ENCODE measurements at places on chromosomes 3 and 15. TPM values are rescaled to one million over a fixed set of nuclear protein-coding genes. Genes with fewer than 3 reads are reported as not detected.

GRCh38 chr15:63491979-63492378 lies 12.4 kb upstream of the USP3 start:
- no peak for DNase-seq

The FETUB gene
- total RNA-seq: not detected

The MEX3B gene
- 0.59 TPM for total RNA-seq

GRCh38 chr15:89575146-89575655 lies at the start of gene TICRR:
TICRR (plus strand) TSS chr15:89575469; CDS start chr15:89575587, 118 bp downstream.
- peak; percentile 97 for DNase-seq

GRCh38 chr3:139676632-139677387 lies 962 bp downstream of the NMNAT3 start:
- no peak for DNase-seq

- no peak for DNase-seq
These were observed 127.9 kb downstream of the SLC9A9 start for GRCh38 chr3:143720381-143720780.

GRCh38 chr15:101652786-101653430 lies 727 bp upstream of the TM2D3 start:
- no peak for DNase-seq

The FHIT gene
- total RNA-seq: 22.6 TPM

The DPH6 gene
- 10.7 TPM for total RNA-seq

DNA sequence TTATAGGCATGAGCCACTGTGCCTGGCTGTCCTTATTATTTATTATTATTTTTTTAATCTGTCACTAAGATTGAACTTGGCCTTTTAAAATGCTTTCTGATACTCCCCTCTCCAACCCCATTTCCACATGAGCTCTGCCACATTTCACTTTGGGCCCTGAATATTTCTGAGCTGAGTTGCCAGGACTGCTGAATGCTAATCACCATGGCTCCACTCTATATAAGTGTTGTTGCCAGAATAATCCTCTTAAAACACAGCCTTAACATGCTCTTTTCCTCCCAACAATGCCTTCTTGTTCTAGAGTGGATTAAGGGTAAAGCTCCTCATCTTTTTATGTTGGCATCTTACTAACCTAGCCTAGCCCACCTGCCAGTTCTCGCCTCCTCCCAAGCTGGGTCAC lies 124.4 kb downstream of the PDZRN3 start:
- DNase-seq: no peak

GRCh38 chr3:108098003-108098370 lies 7.2 kb upstream of the CD47 start:
- DNase-seq: no peak

The TRIM69 gene
- total RNA-seq: 46.4 TPM

- DNase-seq: peak; percentile 97
These were observed at the start of gene SLC25A26 for GRCh38 chr3:66220602-66221377. SLC25A26 (plus strand) TSS chr3:66221001; CDS start chr3:66221095, 94 bp downstream.
